Foreskin keratinocyte (primary cell): ENCODE measurements at places on chromosomes 3 and 15. TPM values are rescaled to one million over a fixed set of nuclear protein-coding genes. Genes with fewer than 3 reads are reported as not detected.

The PCSK6 gene
- 2.9 and 3.7 TPM in 2 replicates for total RNA-seq

The HTR3E gene
- not detected in 2 replicates for total RNA-seq

The EHHADH gene
- 5.5 and 5.9 TPM in 2 replicates for total RNA-seq

The EXD1 gene
- 0.07 TPM in 1 of 2 replicates, not detected in the other for total RNA-seq

The PDZRN3 gene
- 0.24 and 0.25 TPM in 2 replicates for total RNA-seq

The DPPA4 gene
- total RNA-seq: not detected in 2 replicates

The GPR171 gene
- total RNA-seq: not detected in 2 replicates

The ARIH2 gene
- 66.0 and 72.3 TPM in 2 replicates for total RNA-seq

The SLC27A2 gene
- 0.07 and 0.11 TPM in 2 replicates for total RNA-seq

The C15orf62 gene
- total RNA-seq: 0.11 and 0.14 TPM in 2 replicates

The COL8A1 gene
- total RNA-seq: 33.9 and 211 TPM in 2 replicates

The MORC1 gene
- total RNA-seq: not detected in 2 replicates

The OIP5 gene
- 13.0 and 15.8 TPM in 2 replicates for total RNA-seq

The LRRIQ4 gene
- 0.04 TPM in 1 of 2 replicates, not detected in the other for total RNA-seq

The SPATA12 gene
- total RNA-seq: 0.03 TPM in 1 of 2 replicates, not detected in the other

The ATOSA gene
- total RNA-seq: 5.3 and 6.8 TPM in 2 replicates

The CA12 gene
- 21.6 and 32.3 TPM in 2 replicates for total RNA-seq

The CFAP20DC gene
- 5.6 and 8.5 TPM in 2 replicates for total RNA-seq

The SLC12A1 gene
- not detected in 2 replicates for total RNA-seq

The SLC22A13 gene
- 0.17 and 0.21 TPM in 2 replicates for total RNA-seq

The SEMA5B gene
- not detected in 2 replicates for total RNA-seq

The CYP8B1 gene
- total RNA-seq: not detected in 2 replicates

The IQCF5 gene
- not detected in 2 replicates for total RNA-seq

The SLC28A2 gene
- total RNA-seq: not detected in 2 replicates

The NR2F2 gene
- 24.9 and 30.6 TPM in 2 replicates for total RNA-seq
